ENCODE measurements at places on chromosomes 7 and 10.

GRCh38 chr7:90739716-90740115 lies 143.6 kb downstream of the CDK14 start:
- DNase-seq = no peak

- no peak for DNase-seq
Observed at GRCh38 chr7:105032553-105033214, 18.7 kb downstream of the KMT2E start.

GRCh38 chr10:78895469-78895868 lies 173.3 kb upstream of the ZMIZ1 start:
- no peak for DNase-seq

- no peak for DNase-seq
Observed at GRCh38 chr10:55144001-55144400, 343.0 kb upstream of the PCDH15 start.

GRCh38 chr7:149774237-149775175 lies 1.1 kb upstream of the ZNF467 start:
- no peak for DNase-seq

DNA sequence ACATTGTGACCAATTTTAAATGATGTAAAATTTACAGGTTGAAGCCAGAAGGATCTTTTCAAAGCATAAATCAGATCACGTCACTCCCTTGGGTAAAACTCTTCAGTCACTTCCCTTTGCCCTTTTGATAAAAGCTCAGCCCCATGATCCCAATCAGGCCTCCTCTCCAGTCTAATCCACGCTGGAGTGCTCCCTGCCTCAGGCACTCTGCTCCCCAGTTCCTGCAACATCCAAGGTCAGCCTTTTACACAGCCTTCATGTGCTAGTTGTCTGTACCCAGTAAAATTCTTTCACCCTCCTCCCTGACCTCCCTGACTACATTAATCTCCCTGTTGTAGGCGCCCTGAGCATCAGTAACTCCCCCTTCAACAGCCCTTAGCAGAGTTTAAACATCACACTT lies 14.1 kb downstream of the ELMO1 start:
- no peak for DNase-seq

GRCh38 chr7:151796091-151796870 lies 80.6 kb downstream of the PRKAG2 start:
- DNase-seq = no peak

DNA sequence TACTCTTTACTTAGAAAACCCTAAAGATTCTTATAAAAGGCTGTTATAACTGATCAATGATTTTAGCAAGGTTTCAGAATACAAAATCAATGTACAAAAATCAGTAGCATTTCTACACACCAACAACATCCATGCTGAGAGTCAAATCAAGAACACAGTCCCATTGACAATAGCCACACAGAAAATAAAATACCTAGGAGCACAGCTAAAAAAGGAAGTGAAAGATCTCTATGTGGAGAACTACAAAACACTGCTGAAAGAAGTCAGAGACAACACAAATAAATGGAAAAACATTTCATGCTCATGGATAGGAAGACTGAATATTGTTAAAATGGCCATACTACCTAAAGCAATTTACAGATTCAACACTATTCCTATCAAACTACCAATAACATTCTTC lies 427.0 kb downstream of the KCNMA1 start:
- no peak for DNase-seq

GRCh38 chr10:58311026-58311425 lies 23.8 kb upstream of the UBE2D1 start:
- no peak for DNase-seq

GRCh38 chr10:129628823-129629222 lies 161.8 kb downstream of the MGMT start:
- DNase-seq = no peak

- no peak for DNase-seq
Observed at GRCh38 chr7:150994838-150995510, 4.2 kb downstream of the NOS3 start.

DNA sequence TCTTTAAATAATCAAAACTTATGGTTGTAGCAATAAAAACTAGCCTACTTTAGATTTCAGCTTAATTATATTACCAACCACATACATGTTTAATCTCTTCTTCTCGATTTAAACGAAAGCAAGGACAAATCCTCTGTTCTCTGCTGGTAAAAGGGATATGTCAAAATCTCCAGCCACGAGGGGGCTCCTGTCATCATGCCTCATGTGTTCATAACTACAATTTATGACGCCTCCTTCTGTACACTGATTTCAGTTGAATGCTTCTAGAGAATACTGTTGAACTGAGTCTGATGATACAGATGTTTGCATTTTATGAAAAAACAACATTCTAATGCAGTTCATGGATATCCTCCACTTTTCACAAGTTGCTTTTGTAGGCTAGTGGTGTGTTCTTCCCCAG lies 220.0 kb upstream of the DPP6 start:
- DNase-seq = no peak

DNA sequence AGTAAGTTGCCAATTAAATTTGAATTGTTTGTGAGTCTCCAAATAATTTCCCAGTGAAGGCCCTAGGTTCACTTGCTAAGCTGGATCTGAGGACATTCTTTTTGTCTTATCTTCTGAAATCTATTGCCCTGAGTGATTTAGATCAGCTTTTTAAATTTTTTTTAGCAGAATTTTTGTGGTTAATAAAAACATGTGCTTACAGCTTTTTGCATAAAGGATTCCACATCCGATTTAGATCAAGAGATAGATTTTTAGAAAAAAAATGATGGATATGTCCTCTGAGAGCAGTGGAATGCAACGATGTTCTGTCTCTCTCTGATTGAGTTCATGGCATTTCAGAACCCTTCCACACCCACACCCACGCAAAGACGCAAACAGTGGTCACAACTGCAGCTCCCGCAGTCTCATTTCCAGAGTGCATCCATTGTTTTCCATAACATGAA lies 358.8 kb downstream of the SUGCT start:
- DNase-seq = no peak

- no peak for DNase-seq
Observed at GRCh38 chr7:127884066-127884559, 147.1 kb downstream of the LRRC4 start.

DNA sequence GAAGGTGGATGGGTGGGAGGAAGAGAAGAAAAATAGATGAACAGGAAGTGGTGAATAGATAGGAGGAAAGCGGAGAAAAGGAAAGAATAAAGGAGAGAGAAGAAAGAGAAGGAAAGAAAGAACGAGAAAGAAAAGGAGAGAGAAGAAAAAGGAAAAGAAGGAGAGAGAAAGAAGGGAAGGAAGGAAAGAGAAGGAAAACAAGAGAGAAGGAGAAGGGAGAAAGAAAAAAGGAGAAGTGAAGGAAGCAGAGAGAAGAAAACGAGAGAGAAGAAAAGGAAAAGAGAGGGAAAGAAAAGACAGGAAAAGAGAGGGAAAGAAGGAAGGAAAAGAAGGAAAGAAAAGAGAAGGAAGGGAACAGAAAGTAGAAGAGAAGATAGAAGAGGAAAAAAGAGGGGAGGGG lies 211.8 kb downstream of the DIP2C start:
- no peak for DNase-seq

DNA sequence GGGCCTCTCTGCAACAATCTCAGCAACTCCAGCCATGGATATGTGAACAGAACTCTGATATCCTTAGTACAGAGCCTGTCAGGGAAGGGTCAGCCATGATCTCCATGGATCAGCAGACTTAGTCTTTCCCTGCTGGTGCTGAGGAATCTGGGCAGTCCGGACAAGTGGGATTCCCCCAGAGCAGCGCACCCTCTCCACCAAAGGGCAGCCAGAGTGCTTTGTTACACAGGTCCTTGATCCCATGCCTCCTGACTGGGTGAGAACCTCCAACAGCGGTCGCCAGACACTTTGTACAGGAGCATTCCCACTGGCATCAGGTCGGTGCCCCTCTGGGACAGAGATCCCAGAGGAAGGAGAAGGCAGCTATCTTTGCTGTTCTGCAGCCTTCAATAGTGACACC lies 38.9 kb downstream of the TPK1 start:
- no peak for DNase-seq

GRCh38 chr7:143002106-143002505 lies 24.8 kb downstream of the OR9A2 start:
- no peak for DNase-seq

DNA sequence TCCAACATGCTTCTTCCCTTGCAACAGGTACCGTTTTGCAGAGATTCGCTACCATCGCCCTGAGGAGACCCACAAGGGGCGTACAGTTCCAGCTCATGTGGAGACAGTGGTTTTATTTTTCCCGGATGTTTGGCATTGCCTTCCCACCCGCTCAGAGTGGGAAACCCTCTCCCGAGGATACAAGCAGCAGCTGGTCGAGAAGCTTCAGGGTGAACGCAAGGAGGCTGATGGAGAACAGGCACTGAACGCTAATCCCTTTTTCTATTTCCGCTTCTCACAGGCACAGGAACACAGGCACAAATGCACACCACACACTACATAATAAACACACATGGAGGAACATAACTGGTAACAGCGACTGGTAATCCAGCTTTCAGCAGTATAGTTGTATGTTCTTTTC lies 35.2 kb downstream of the CCAR1 start:
- DNase-seq = no peak

DNA sequence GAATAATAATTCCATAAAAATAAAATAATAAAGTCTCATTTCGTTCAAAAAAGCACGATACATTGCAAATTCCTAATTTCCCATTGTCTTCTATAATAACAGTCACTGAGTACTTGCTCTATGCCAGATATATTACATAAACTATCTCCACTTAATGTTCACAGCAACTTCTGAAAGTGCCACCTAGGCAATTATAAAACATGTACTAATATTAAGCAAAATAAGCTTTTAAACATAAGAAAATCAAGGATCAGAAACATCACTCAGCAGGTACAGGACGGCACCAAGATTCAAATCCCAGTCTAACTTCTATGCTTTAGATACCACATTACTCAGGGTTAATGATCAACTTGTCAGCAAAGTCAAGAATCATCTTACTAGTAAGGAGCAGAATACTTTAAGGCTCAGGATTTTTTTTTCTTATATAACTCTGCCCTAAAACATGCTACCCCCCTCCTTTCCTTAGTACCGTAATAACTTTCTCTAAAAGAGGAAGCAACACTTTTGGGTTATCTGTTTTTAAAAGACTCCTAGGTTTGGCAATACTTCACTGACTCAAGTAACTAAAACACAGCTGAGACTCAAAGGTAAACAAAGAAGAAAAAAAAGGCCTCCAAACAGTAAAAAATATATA lies 51.3 kb downstream of the USP6NL start:
- no peak for DNase-seq

DNA sequence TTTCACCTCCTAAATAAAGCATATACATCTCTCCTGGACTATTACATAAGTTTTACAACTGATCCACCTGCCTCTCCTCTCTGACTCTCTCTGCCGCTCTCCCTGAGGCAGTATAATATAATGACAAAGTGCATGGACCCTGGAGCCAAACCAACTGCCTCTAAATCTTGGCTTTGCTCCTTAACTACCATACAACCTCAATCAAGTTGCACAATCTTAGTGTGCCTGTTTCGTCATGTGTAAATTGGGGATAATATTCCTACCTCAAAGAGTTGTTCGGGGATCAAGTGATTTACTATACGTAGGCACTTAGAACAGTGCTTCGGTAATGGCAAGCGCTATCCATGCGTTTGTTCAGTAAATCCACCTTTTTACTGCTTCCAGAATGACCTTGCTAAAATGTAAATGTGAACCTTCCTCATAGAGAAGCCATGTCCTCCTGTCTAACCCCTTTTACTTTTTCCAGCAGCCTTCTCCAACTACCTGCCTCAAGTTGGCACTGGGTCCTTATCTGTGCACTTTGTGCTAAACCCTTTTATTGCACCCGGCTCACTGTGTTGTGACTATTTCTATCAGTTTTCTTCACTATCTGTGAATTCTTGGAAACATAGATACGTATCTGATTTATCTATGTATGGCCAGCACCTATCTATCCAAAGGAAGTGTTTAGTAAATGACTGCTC lies 30.6 kb upstream of the DLD start:
- DNase-seq = no peak

GRCh38 chr7:28024786-28025334 lies 155.7 kb downstream of the JAZF1 start:
- no peak for DNase-seq

DNA sequence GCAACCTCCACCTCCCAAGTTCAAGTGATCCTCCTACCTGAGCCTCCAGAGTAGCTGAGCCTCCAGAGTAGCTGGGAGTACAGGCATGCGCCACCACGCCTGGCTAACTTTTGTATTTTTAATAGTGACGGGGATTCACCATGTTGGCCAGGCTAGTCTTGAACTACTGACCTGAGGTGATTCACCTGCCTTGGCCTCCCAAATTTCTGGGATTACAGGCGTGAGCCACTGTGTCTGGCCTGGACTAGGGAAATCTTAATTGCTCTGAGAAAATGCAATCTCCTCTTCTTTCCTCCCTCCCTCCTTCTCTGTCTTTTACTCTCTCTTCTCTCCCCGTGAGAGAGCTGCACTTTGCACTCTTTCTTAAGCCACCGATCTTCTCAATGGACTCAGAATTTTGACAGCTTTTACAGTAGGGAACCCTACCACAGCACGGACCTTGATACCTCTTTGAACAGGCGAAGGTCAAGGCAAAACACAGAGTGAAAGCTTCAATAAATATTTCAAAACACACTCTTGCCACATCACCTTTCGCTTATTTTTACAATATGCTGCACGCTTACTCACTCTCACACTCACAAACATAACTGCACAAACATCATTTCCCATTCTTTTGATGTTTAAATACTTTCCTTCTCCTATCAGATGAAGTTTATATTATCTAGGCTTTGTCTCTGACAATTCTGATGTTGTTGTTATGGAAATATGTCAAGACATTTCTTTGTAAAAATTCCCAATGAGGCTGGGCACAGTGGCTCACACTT lies 173.4 kb upstream of the NRP1 start:
- DNase-seq = no peak

DNA sequence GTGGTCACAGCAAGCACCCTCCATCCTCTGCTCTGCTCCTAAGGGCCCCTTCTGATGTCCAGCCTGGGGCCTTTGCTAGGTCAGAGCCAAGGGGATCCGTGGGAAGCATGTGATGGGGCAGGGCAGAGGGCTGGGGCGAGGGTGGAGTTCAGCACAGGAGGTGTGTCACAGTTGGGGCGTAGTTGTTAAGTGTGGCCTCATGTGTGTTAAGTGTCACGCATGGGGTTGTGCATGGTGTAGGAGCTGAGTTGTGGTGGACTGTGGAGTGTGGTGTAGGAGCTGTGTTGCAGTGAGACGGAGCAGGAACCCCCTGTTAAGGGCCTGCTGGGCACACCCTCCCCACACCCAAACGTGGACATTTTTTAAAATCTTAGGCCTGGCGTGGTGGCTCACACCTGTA lies 248.0 kb downstream of the USP6NL start:
- no peak for DNase-seq

- no peak for DNase-seq
Observed at GRCh38 chr10:131795761-131796160, 105.0 kb upstream of the PPP2R2D start.

DNA sequence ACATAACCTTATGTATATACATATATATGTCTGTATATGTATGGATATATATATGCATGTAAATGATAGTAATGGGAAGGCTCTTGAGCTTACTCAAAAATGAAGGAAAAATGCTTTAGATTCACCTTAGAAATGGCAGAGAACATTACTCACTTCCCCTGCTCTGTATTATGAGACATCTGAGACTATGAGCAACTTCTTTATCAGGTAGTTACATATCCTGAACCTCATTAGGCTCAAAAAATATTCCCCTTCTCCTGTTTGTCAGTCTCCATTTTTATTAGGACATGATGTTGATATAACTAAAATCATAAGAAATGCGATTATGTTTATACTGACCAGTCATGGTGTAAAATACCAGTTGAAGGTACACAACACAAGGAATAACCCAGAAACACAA lies 800.1 kb upstream of the ZWINT start:
- no peak for DNase-seq

Measured in activated naive CD4-positive, alpha-beta T cell treated with Interleukin-2 at 50 U/mL for 16 hours (primary cell).